DMS79 (cell line): ENCODE measurements at places on chromosomes 1 and 21.
A peak's percentile ranks its signal among the peaks of the same experiment; 100 is the strongest.

DNA sequence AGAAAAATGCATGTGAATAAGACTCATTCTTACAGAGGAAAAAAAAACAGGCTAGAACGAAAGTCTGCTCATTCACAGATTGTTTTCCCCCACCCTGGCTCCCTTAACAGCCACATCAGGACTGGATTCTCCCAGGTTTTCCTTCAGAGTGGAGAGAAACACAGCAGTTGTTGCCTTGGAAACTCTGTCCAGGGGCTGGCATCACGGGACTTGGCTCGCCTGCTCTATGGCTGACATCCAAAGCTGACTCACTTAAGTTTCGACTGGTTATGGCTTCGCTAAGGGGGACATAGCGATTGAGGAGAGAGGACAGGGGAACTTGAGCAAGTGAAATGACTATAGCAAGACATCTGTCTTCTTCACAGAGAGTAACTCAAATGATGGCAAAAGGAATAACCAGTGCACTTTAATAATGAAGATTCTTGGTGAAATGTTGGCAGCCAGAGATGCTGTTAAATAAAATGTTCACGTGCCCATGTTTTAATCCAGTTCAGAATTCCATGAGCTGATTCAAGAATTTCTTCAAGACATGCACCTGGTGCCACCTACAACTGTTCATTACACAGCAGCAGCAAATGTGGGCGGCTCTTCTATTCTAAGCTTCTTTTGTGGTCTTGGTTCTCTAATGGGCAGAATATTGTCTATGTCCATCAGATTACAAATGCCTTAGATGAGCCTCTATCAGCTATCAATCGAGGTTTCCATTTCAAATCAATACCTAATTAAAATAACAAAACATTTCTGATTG lies 21.8 kb downstream of the MIS18A start:
- peak; percentile 88 for DNase-seq

- DNase-seq = no peak
Observed at GRCh38 chr1:62572476-62572875, 24.8 kb upstream of the ANGPTL3 start.

- DNase-seq = no peak
Observed at GRCh38 chr1:92481599-92481925, 5.2 kb downstream of the GFI1 start.

DNA sequence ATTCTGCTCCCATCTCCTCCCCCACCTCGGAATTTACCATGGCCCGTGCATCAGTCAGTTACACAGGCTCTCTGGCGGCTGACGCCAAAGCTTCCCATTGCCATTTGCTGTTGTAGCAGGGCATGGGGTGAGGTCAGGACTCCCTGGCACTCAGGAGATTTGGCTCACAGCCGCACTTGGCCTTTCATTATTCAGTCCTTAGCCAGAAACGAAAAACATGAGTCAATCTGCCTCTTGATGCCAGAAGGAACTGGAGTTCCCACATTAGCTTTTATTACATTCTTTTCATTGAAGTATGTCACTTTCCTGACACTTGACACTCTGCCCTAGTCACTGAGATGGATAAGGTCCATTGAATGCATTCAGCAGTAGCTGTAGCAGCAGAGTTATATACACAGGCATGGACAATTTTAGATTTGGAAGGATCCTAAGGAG lies 260.6 kb downstream of the CACNA1E start:
- peak; percentile 95 for DNase-seq

DNA sequence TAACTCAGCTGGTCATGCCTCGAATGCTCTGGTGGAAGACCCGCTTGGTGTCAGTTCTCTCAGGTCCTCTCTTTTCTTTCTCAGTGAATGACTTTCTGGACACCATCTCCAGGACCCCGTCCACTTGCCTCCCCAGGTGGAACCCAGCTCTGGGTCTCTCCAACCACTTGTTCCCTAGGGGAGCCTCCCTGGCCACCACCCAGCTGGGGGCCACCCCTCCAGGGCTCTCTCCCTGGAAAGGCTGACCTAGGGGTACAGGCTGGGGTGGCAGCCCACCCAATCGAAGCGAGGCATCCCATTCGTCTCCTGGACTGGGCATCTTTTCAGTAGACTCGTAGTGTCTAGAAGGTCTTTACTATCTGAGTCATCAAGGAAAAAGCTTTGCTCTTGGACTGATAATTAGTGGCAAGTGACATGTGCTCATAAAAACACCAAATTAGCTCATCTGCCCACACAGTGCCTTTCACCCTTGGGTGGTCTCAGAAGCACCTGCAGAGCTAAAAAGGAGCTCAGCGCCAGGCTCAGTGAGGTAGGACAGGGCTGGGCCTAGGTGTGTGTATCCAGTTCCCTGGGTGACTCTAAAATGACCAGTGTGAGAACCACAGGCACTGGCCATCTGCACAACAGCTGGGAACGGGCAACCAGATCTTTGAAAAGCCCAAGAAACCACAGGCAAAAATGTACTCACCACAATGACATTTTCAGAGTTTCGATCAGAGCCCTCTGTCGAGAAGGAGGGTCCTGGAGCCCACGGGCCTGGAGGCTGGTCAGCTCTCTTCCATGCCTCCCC lies 2.4 kb upstream of the PDXK start:
- no peak for DNase-seq

GRCh38 chr1:153698923-153699714 lies 20.6 kb downstream of the NPR1 start:
- DNase-seq = no peak
